ENCODE measurements at places on chromosomes 5 and 9. TPM values are rescaled to one million over a fixed set of nuclear protein-coding genes. Genes with fewer than 3 reads are reported as not detected.
A peak's percentile ranks its signal among the peaks of the same experiment; 100 is the strongest.

GRCh38 chr5:77133061-77133758 is 46.1 kb upstream of the ZBED3 start:
- peak; percentile 62 for DNase-seq

DNA sequence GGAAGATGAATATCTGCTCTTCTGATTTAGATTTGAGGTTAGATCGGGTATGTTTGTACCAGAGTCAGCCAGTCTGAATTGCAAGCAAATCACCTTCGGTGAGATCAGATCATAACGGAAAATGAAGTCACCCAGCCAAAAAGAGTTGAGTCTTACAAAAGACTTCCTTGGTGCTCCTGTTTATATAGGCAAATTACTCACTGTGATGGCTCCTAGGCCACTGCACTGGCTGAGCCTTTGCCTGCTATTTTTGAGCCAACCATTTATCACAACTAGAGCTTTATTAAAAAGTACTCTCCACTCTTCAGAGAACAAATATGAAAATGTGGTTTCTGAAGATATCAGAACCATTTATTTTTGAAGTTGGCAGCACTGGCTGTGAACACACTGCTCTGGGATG is 277.7 kb upstream of the PCSK5 start:
- no peak for DNase-seq

- no peak for DNase-seq
These were observed 144.0 kb upstream of the HAPLN1 start for GRCh38 chr5:83864652-83865051.

- DNase-seq, result no peak
These were observed 220.5 kb downstream of the SLC12A2 start for GRCh38 chr5:128304088-128304487.

DNA sequence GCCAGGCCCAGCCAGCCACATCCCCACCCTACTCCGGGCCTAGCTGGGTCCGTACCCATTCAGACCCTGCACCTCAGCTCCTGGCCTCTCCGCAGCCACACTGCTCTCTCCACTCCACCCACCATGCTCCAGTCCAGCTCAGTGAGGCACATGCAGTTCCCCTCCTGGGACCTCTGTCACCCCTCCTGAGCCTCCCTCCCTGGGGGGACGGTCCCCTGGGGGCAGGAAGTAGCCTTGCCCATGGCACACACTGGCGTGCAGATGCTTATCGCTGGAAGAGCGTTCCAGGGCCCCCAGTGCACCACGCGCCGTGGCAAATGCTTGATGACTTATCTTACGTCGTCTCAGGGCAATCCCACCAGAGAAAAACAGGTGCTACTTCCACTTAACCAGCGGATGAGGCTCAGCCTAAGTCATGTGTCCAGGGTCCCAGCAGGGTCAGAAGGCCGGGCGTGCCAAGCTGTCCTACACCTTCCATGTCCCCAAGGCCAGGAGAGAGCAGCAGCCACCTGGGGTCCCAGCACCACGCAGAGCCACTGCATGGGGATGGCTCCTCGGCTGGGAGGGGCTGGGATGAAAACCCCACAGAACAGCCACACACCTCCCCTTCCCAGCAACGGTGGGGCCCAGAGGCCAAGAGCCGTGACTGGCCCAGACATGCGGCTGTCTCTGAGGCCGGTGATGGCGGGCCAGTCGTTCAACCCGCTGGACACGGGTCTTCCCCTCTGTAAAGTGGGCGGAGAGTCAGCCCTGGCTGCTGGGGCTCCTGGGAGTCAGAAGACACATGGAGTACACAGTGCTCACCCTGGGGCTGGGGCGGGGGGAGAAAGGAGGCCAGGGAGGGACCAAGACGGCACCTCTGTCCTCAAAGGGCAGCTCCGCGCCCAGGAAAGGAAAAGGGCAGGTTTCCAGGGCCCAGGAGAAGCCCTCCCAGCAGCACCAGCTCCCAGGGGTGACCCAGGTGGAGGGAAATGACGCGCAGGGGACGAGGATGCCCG is 2.6 kb upstream of the CCDC187 start:
- DNase-seq, result no peak

GRCh38 chr5:177099422-177100093 is 12.8 kb downstream of the FGFR4 start:
- no peak for DNase-seq

- DNase-seq, result no peak
These were observed 102.1 kb downstream of the PAM start for GRCh38 chr5:102857076-102857818.

Gene SH3PXD2B
- total RNA-seq, result 47.1 TPM
